ENCODE measurements at places on chromosomes 16 and 17.

- no peak for DNase-seq
Observed at GRCh38 chr17:19365833-19366636, 3.5 kb upstream of the B9D1 start.

DNA sequence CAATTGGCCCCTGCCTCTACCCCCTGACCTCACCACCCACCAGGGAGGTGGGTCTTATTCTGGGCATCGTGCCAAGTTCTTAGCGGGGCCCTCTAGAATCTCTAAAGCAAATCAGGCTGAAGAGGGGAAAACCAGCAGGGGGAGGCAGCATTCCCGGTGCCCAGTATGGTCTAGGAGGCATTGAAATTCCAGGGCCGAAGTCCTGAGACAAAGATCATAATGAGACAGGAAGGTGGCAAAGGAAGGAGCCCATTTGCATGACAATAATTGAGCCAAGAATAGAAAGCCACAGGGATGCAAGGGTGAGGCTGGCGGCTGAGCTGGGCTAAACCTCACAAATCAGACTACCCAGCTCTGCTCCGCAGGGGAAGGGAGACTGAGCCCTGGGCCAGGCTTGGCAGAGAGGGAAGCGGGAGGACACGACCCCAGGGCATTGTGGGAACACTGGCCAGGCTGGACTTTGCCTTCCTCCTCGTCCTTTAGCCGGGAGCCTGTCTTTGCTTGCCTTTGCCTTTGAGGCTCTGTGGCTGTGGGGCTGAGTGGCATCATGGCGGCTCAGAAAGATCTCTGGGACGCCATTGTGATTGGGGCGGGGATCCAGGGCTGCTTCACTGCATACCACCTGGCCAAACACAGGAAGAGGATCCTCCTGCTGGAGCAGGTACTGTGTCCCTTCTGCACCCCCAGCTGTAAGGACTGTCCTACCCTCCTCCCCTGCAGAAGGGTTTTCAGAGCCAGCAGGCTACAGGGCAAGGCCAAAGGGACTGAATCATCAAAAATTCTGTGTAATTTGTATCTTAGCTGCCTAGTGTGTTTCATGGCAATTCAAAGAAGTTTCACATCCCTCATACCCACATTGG is at the start of gene PIPOX:
TSS of gene PIPOX (plus strand) at position 463 of the 860 bp plus-strand sequence. CDS start at position 548, 85 bp downstream.
- no peak for DNase-seq

DNA sequence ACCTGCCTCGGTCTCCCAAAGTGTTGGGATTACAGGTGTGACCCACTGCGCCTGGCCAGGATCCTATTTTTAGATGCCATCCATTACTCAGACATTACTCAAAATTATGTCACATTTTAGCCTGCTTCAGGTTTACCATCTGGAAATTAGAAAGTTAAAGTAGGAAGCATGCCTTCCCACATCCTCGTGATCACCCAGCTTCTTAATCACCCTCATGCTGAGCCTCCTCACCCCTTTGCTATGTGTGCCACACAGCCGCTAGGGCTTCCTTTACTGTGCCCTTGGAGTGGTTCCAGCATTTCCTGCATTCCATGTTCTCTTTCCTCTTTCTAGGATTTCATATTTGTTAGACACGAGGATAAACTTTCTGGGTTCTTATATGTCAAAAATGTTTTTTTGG is 9.3 kb downstream of the ADORA2B start:
- peak; percentile 98 for DNase-seq

- DNase-seq = no peak
Observed at GRCh38 chr17:44076716-44077594, 6.4 kb downstream of the G6PC3 start.

DNA sequence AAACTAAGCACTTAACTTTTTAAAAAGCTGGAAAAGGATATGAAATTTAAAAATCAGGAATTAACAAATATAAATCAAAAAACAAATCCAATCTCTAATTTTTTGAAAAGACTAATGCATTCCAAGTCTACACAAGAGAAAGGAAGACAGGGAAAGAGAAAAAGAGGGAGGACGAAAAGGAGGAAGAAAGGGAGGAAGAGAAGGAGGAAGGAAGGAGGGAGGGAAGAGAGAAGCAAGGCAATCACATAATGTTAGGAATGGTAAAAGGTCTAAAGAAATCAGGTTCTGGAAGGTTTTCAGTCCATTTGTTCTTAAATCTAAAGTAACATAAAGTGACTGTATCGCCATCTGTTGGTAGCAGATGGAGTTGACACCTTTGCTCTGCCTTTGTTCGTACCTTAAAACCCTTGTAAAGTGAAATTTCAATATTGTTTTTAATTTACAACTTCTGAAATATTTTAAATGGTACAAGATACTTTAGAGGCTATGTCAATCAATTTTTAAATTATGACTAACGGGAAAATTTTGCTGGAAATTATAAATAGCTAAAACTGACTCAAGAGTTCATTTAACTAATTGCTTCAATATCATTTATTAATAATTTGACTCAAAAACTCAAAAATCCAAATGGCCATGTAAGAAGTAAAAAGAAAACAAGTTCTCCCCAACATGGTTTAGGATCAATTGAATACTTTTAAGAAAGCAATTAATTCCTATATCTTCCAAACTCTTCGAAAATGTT is 20.4 kb upstream of the CDYL2 start:
- peak; percentile 19 for DNase-seq

DNA sequence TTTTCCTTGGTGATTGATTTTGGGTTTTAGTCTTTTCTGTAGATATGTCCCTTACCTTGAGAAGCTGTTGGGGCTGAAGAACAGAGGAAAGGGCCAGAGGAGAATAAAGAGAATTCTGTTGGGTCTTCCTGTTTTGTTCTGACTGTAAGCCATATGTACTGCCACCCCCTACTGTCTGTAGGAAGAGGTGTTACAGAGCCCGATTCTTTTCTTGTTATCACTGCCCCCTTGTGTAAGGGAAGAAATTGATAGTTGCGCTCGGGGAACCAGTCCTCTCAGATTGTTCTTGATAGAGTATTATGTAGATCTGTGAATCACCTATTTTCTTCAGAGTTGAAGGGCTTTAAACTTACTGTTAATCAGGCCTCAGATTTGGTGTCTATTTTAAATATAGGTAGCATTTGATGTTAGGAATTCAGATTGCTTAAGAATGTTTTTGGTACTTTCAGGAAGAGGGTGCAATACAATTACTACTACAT is 2.4 kb downstream of the TANC2 start:
- DNase-seq = peak; percentile 81

GRCh38 chr17:27647765-27648164 is 16.8 kb downstream of the LGALS9 start:
- no peak for DNase-seq

DNA sequence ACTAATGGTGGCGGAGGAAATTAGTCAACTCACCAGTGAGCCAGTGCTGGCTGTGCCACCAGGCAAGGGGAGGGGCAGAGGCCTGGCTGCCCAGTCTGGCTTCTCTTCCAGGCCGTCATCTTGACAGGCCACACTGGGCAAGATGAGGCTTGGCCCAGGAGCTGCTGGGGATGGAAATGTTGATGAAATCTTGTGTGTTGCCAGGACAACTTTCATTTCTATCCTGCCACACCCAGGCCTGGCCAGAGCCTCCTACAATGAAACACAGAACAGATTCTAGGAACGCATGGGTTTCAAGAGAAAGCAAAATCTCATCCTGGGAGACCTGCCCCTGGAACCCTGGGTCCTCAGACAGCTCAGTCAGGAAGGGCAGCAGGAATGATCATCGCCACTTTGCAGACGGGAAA is 9.3 kb downstream of the HEXIM2 start:
- DNase-seq = peak; percentile 92

DNA sequence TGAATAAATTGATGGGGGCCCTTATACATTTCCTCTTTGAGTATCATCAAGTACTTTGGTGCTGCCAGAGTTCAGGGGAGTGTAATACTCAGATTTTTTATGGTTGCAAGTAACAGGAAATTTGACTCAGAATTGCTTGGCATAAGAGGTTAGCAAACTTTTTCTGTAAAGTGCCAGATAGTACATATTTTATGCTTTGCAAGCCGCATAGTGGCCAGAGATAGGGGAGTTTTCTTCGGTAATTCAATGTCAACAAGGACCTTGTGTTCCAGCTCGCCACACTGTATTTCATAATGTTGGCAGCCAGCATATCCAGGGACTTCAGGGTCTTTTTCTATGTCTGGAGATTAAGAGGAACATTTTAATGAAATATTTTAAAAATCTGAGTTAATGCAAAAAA is 51.0 kb upstream of the MARCHF10 start:
- no peak for DNase-seq

DNA sequence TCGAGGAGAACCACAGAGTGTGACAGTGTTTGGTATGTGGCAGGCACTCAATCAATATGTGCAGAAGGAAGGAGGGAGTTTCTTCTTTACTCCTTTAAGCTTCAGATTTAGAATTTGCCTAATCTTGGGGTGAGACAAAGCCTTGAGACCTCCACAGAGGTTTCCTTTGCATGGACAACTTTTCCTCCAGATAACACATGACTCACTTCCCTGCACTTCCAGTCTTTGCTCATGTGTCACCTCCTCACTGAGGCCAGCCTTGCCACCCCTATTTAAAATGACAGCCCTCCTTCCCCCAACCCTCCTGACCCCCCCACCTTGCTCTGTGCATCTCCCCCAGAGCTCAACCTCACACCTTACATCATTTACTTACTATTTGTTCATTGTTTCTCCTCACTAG is 17.4 kb upstream of the NOS2 start:
- no peak for DNase-seq

DNA sequence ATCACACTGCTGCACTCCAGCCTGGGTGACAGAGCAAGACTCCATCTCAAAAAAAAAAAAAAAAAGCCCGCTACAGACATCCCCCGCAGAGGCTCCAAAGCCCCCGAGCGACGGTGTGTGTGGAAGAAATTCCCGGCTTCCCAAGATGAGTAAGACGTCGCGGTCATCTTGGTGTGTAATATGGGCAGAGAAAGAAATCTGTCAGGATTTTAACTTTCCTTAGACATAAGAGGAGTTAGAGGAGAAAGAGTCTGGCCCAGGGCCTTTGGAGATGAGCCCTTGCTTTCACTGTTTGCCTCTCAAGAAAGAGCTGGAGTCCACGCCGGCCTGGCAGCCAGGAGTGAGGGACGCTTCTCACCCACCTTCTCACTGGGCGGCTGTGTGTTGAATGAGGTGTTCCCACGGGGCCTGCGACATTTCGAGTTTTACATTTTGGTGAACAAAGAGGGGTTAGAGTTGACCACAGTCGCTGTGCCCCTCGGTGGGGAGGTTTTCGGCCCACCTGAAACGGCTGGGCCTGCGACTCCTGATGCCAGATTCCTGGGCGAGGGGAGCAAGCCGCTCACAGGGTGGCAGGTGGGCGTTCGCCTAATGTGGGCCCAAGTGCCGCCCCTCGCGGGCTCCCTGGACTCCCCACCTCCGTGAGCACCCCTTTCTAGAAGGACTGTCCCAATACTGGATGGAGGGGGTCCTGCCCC is 17.9 kb downstream of the C1QTNF1 start:
- DNase-seq = no peak

GRCh38 chr17:7004398-7005253 is 7.8 kb upstream of the RNASEK start:
- DNase-seq = no peak

DNA sequence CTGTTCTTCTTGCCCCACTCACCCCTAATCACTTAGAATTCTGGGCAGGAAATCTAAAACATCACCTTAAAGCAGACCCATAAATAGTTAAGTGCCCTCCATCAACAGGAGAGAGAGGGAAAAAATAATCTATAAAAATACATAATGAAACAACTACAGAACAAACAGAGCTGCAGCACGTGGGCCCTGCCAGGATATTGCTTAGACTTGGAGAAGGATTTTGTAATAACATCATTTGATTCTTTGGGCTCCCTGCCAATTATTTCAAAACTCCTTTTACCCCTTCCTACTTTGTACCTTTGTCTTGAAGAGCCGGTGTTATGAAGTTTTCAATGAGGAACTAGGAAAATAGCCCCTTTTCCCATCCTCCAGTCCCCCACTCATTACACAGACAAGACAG is 130.6 kb upstream of the TOX3 start:
- no peak for DNase-seq

DNA sequence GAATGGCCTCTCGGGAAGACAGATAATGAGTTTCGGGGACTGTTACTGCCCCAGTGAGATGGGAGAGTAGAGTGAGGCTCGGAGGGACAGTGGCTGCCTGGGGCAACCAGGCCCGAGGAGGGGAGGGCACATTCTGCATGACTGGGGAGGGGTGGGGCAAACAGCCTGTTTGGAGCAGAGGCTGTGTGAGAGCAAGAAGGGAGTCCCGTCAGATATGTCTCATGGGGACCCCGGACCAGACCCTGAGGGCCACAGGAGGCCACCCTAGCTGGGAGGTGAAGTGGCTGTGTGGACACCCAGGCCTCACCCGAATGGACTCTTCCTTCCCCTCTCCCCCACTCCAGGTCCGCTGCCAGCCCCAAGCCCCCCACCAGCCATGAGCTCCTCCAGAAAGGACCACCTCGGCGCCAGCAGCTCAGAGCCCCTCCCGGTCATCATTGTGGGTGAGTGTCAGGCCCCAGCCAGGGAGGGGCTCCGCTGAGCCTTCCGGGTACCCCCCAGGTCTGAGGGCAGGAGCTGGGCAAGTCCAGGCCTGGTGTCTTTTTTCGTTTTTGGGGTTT is 4.3 kb downstream of the OSGIN1 start:
- no peak for DNase-seq

DNA sequence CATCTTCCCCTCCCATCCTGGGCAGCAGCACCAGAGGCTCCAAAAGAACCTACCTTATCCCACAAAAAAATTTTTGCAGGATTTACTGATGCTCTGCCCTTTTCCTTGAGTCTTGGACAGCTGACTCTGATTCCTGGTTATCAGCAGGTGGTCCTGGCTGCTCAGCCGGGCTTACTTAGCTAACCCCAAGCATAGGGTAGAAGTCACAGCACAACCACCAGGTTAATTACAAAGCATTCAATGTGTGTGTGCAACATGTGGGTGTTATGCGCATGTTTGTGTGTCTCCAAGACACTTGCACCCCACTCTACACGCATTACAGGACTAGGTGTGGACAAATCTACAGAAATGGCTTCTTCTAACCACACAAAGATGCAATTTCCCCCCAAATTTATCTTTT is 36.3 kb downstream of the PECAM1 start:
- DNase-seq = no peak

DNA sequence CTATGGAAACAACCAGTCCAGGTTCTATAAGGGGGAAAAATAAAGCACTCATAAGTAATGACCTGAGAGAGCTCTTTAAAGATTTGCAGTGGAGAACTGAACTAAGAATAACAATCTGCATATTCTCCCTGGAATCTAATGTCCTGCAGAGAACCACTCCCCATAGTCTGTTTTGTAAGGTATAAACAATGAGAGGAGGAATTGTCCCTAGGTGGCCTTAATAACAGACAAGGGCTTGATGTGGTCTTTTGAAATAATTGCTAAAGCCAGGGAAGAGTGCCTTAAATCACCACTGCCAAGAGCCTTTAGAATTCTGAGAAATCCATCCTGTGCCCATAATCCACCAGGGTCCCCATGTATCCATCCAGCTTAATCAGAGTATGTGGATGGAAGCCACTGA is 106.3 kb downstream of the CDH11 start:
- DNase-seq = no peak

DNA sequence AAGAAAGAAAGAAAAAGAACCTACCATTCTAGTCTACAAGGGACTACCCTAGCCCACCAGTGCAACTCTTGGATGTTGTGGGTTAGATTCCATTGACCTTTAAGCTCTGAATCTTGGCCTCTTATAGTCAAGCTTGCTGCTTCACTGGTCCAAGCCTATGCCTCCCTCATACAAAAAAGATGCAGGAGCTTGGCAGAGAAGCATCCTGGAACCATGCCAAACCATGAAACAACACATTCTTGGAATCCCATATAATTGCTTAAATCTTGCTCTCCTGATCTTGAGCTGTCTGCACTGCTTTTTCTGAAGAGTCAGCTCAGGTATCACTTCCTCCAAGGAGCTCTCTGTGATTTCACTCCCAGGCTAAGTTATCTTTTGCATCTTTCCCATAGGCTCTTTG is 117.9 kb upstream of the GPR139 start:
- DNase-seq = no peak

Measured in keratinocyte (primary cell).